ENCODE measurements at places on chromosomes 12 and 14.

- DNase-seq, result no peak
These were observed 61.7 kb upstream of the AMIGO2 start for GRCh38 chr12:47141459-47141858.

DNA sequence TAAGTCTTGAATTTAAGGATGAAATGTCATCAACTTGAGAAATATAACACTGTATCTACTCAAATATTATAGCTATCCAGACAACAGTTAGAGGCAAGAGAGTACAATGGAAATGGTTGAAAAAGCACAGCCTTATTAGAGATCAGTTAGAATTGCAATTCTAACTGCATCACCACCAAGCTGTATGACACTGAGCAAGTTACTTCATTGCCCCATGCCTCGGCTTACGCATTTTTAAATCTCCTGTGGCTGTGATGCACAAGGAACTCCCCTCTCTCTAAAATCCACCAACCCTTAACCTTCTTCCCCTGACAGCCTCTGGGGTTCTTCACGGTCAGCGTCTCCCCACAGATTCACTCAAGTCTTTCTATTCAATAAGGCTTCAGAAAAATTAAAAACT is 75.1 kb downstream of the MED13L start:
- DNase-seq, result no peak

DNA sequence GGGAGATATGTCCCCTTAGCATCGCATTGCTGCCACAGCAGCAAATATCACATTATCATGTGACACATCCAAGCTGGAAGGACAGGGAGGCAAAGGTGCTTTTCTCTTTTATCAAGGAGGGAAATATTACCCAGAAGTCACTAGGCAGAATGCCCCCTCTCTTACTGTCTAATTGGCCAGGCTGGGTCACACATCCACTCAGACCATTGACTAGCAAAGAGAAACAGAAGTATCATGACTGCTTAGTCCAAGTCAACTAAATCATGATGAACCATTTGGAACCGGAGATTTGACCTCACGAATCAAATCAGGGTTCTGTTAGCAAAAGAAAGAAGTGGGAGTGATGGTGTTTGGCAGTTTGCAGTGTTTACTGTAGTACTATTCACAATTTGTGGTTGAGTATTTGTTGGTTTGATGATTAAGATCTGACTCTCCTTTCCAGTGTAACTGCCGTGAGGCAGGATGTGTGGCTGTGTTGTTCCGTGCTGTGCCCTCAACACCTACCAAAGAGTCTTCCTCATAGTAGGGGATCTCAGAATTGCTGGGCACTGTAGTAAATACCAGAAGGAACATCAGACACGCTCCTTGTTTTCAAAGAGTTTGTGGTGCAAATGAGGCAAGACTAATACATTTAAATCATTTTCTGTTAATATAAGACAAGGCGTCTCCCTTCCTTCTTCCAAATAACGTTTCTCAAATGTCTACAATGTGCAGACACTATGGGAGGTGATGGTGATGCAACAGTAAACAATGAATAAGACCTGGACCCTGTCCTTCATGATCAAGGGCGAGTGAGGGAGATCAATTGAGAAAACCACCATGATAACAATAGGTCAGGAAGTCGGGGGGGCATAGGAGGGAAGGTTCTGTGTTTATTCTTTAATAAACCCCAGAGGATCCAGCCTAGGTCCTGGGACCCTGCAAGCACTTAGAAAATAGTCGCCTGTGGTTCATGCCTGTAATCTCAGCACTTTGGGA is 194.4 kb upstream of the CRY1 start:
- DNase-seq, result no peak

DNA sequence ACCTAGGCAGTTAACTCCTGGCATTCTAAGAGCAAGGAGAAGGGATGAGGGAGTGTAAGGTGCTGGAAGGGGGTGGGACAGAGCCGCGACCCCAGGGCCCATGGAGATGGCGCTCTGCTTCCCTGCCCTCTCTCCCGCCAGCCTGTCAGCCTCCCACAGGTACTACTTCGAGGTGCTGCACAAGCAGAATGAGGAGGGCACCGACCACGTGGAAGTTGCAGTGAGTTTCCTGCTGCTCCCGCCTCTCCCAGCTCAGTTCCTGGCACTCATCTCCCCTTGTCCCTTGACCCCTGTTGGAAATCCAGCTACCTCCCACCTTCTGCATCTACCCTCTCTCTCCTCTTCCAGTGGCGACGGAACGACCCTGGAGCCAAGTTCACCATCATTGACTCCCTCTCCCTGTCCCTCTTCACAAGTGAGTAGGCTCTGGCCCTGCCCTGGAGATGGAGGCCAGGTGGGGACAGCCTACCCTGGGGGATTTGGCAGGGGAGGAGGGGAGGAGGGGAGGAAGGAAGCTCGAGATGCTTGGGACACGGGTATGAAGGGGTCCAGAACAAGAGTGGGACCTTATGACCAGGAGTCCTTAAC is 88.2 kb downstream of the B4GALNT3 start:
- no peak for DNase-seq

DNA sequence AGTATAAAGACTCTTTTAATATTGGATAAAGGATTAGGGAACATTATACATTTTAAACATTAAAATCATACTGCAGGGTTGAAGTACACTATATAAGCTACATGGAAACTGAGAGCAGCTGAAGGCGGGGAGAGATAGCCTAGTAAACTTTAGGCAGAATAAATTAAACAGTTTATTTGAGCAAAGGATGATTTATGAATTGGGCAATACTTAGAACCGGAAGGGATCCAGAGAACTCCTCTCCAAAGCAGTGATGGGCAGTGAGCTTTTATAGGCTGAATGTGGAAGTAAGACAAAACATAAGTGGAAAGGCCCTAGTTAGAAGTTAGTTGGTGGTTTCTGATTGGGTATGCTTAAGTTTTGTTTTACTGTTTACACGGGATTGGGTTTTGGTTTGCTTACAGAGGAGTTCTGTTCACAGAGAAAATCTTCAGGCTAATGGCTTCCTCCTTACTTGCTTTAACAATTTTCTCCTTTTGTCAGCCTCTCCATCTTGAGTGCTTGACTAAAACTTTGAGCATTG is 18.9 kb downstream of the LEMD3 start:
- DNase-seq, result no peak

DNA sequence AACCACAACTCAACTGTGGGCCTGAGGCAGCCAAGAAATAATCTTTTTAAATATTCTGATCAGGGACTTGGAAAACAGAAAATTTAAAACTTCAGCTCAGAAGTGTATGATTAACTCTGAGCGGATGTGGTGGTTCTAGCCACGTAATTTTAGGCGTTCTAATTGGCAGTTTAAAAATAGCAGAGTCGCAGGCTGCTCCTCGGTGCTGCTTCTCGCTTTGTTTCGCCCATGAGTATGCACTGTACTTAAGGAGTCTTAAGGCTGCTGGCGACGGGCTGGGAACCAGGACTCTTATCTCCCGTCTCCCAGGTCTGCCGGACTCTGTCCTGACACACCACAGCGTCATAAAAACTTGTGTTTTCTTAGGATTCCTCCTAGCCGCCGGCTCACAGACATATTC is 113.4 kb upstream of the PELI2 start:
- DNase-seq, result no peak

GRCh38 chr14:77457115-77457521 is 283 bp downstream of the VIPAS39 start:
- no peak for DNase-seq

- DNase-seq, result no peak
These were observed 35.7 kb downstream of the RIN3 start for GRCh38 chr14:92549105-92549858.

DNA sequence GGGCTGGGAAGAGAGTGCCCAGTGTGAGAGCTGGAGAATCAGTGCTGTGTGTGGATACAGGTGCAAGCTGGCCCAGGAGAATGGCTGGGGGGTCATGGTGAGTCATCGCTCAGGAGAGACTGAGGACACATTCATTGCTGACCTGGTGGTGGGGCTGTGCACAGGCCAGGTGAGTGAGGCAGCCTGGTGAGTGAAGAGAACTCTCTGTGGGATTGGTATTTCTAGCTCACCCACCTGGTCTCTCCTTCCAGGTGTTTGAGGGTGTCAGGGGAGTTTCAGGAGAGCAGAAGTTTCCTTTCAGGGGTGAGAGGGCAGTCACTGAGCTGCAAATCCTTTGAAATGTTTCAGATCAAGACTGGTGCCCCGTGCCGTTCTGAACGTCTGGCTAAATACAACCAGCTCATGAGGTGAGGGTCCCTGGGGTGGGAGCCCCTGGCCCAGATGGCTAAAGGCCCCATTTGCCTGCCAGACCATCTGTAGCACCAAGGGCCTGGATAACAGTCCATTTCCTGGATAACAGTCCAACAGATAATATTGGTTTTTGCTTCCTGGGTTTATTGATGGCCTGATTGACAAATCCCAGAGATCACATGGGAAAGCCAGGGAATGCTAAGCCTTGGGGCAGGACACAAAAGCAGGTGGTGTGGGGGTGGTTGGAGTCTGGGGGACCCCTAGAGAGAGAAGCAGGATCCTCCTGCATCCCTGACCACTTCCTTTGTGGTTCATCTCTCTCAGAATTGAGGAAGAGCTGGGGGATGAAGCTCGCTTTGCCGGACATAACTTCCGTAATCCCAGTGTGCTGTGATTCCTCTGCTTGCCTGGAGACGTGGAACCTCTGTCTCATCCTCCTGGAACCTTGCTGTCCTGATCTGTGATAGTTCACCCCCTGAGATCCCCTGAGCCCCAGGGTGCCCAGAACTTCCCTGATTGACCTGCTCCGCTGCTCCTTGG is 5.5 kb upstream of the ATN1 start:
- DNase-seq, result no peak

DNA sequence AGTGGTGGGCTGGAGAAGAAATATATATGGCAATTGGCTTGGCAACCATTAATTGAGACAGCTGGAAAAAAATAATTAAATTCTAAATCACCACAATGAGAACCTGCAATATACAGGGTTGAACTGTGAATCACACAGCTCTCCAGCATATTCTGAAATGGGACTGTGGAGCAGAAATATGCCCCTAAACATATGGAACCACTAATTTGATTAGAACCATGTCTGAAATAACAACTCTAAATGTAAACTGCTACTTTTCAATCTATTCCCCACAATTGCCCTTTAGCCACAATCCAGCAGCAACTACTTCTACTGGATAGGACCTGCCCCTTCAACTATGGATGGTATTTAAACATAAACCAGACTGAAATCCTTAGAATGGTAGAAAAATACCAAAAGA is 330.4 kb downstream of the TRHDE start:
- no peak for DNase-seq

- DNase-seq, result no peak
These were observed 12.0 kb upstream of the RTL1 start for GRCh38 chr14:100915560-100915959.

GRCh38 chr12:112901271-112901670 is 5.5 kb upstream of the OAS1 start:
- DNase-seq, result no peak

- DNase-seq, result no peak
These were observed 55.5 kb upstream of the SRSF5 start for GRCh38 chr14:69711477-69711876.

- no peak for DNase-seq
These were observed 73.5 kb downstream of the TNFAIP2 start for GRCh38 chr14:103196716-103197115.

- no peak for DNase-seq
These were observed 56.3 kb downstream of the CACNA1C start for GRCh38 chr12:2108975-2109671.

DNA sequence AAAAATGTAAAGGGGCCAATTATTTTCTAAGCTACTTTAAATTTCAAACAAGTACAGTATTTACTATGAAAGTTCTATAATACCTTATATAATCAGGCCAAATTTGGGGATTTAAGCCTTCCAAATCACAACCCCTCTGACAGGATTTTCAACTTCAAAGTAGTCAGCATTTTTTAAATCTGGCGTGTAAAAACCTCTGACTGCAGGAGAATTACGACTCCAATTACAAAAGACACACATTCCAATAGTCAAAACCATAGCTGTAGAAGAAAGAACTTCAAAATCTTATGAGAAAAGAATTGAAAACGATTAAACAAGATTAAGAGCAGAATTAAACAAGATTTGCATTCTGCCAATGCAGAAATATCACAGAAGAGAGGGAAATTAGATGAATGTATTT is 12.7 kb downstream of the OSBPL8 start:
- no peak for DNase-seq

DNA sequence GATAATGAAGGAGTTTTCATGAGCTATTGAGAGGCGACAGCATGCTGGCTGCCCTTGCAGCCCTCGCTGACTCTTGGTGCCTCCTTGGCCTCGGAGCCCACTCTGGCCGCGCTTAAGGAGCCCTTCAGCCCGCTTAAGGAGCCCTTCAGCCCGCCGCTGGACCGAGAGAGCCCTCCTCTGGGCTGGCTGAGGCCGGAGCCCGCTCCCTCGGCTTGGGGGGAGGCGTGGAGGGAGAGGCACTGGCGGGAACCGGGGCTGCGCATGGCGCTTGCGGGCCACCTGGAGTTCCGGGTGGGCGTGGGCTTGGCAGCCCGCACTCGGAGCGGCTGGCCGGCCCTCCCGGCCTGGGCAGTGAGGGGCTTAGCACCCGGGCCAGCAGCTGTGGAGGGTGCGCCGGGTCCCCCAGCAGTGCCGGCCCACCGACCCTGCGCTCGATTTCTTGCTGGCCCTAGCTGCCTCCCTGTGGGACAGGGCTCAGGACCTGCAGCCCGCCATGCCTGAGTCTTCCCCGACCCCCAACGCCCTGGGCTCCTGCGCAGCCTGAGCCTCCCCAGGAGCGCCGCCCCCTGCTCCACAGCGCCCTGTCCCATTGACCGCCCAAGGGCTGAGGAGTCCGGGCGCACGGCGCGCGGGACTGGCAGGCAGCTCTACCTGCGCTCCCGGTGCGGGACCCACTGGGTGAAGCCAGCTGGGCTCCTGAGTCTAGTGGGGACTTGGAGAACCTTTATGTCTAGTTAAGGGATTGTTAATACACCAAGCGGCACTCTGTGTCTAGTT is 20.1 kb upstream of the PAWR start:
- DNase-seq, result no peak

- DNase-seq, result no peak
These were observed 6.6 kb downstream of the PTHLH start for GRCh38 chr12:27965966-27966365.

DNA sequence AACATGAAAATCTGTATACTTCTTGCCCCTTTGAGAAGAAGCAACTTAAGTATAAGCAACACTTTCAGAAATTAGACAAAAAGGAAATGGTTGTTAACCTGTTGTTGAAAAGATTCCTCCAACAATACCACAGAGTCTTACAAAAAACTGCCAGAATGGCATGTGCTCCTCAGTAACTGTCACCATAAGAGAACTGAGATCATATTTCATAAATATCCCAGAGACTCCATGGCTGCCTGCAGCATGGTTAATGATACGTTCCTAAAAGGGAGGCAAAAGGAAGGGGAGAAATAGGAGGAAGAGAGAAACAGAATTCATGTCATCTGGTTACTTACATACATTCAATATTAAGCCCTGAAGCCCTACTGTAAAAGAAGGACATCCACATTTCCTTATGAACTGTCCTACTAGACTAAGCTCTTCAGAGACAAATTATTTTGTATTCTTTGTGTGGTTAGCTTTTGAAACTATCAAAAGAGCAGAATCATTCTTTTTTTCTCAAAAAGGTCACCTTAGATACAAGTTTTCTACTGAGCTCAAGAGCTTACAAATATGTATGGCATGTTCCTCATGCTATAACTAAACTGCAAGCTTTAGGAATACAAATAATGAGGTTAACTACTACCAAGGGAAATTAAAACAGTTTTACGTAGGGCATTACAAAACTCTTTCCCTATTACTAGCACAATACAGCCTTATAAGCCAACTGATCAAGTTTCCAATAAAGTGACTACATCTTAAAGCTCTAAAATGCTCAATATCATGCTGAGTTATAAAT is 37.8 kb downstream of the ERGIC2 start:
- DNase-seq, result no peak

GRCh38 chr12:49197256-49197655 is 8.4 kb upstream of the TUBA1A start:
- DNase-seq, result no peak

GRCh38 chr12:55051197-55051947 is 31.6 kb downstream of the NEUROD4 start:
- DNase-seq, result no peak
